Activated CD8-positive, alpha-beta T cell treated with anti-CD3 and anti-CD28 coated beads, Interleukin-2, amount 10 ng/mL, durations not matched to agents 7 days and 5 days (primary cell): ENCODE measurements at places on chromosomes 12 and 14.

- DNase-seq = no peak
Measured at GRCh38 chr14:106843386-106843785, 1317.0 kb downstream of the TMEM121 start.

DNA sequence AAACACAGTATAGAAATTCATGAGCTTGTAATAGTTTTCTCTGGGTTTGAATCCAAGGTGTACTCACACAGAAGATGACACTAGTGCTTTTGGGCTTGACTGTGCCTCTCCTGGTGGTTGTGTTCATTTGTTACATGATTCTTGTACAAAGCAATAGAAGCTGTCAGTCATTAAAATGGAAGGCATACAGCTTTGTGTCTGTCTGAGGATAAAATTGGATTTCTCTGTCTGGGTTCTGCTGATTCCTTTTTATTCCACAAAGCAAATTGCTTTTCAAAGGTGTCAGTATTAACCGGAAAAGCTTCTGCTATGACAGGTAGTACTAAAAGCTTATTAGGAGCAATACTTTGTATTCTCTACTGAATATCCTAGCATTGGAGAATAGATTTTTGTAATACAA, 361.2 kb downstream of the SLC6A15 start:
- DNase-seq = no peak

- DNase-seq = peak; percentile 51
Measured at GRCh38 chr12:12561371-12562015, 1.2 kb downstream of the DUSP16 start.

DNA sequence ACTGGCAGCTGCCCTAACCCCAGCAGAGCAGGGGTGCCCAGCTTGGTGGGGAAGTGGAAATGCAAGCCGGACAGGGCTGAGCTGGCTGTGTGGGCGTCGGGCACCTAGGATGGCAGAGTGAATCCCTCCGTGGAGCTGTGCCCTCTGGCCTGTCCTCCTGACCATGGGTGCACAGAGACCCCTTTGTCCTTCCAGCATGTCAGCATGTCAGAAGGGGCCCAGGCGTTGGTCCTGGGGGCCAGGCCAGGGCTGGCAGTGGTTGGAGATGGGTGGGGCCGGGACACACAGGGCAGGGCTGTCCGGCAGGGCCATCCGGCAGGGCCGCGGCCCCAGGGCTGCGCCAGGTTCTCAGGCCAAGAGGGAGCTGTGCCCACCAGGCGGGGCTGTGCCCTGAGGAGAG, 8.8 kb upstream of the TEX22 start:
- DNase-seq = no peak

DNA sequence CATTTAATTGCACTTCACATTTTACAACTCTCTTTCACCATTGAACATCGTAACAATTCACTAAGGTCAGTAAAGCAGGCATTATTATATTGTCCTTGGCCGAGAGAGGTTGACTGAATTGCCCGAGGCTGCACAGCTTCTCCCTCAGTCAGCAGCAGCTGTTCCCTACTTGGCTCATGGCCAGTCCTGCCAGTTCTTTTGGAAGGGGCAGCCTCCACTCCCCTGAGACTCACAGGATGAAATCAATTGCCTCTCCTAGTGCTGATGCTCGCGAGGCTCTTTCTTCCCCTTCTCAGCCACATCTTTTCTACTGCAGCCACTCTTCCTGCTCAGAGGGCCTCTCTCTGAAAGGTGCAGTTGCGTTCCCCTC, 79.9 kb upstream of the KCNA1 start:
- no peak for DNase-seq

GRCh38 chr14:64612021-64612380, 62.2 kb downstream of the PPP1R36 start:
- no peak for DNase-seq

- no peak for DNase-seq
Measured at GRCh38 chr14:89366864-89367778, 49.9 kb downstream of the FOXN3 start.

DNA sequence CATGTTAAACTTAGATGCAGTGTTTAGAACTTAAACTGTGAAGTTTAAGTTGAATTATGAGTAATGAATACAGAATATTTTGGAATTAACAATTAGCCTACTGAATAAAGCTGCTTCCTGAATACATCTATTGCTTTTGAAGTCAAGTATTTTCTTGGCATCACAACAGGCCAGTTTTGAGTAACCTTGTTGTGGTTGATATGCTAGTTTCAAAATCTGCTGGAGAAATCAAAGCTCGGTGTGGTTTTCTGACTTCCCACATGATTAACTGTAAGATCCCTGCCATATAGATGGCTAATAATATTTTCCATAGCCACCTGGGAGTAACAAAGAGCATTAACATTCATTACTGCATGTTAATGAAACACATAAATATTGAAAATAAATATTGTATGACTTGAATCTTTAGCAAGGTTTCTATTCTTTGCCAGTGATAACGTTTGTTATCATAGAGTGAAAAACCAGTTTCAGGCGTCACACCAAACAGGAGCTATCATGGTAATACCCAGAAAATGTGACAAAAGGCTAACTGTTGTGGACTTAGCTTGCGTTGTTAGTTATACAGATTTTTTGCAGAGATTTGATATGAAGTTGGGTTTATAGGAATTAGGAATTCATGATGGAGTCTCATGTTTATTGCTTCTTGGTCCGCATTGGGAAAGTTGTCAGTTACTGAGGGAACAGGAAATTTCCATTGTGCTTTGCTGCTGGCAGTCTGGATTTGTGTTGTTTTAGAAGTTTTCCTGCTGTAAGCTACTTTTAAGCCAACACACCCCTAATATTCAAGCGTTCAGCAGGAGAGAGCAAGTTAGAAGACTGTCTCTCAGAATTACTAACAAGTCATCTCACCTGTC, 32.1 kb downstream of the PPFIBP1 start:
- DNase-seq = no peak

GRCh38 chr12:87303396-87304012, 725.7 kb downstream of the C12orf50 start:
- DNase-seq = no peak

DNA sequence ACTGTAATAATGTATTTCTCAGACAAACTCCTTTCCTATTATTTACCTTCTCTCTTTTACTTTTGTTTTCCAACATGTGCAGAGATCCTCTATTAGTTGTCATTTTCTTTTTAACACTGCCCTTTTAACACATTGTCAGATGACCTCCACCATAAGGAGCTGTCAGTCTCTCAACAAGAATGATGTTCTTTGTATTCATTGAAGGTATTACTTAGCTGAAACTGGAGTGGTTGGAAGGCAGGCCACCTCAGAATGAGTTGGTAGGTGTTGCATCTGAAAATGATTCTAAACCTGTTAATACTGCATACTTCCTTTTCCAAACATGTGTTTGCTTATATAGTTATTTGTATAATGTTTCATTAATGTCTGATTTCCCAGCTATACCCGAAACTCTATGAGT, 16.9 kb downstream of the TMEM117 start:
- no peak for DNase-seq

GRCh38 chr14:74763803-74764531, 851 bp downstream of the YLPM1 start:
- DNase-seq = peak; percentile 24

DNA sequence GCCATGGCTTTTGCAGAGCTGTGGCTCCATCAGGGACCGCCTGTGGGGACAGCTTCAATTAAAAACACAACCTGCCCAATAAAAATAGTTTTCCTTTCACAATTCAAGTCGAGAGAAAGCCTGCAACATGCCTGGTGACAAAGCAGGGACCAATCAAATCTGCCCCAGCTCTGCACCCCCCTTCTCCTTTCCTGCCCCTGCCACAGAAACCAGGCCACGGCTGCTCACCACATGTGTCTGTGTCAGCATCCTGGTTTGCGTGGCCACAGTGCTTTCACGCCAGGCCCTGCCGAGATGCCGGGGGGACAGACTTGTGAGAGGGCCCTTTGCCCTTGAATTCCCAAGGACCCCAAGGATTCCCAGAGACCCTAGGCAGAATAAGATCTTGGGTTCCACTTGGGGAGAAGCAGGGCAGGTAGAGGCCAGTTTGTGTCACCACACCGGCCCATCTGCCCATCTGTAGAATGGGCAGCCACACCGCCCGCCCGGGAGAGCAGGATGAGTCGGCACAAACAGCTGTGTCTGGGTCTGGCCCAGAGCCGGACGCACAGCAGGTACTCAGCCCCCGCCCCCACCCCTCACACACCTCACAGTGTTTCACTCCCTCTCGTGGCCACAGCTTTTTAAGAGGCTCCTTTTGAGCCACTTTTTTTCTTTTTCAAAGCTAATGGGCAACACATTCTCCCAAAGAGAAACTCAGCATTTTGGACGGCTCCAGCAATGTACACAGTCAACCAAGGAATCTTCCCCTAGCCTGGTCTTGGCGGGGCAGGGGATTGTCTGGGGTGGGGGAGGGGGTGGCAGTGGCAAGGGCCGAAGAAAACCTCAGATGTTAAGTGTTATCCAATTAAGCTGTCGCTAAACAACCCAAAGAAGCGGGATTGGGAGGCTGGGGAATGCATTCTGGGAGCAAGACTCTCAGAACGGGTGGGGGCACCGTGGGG, 41.5 kb downstream of the BCL11B start:
- peak; percentile 93 for DNase-seq

DNA sequence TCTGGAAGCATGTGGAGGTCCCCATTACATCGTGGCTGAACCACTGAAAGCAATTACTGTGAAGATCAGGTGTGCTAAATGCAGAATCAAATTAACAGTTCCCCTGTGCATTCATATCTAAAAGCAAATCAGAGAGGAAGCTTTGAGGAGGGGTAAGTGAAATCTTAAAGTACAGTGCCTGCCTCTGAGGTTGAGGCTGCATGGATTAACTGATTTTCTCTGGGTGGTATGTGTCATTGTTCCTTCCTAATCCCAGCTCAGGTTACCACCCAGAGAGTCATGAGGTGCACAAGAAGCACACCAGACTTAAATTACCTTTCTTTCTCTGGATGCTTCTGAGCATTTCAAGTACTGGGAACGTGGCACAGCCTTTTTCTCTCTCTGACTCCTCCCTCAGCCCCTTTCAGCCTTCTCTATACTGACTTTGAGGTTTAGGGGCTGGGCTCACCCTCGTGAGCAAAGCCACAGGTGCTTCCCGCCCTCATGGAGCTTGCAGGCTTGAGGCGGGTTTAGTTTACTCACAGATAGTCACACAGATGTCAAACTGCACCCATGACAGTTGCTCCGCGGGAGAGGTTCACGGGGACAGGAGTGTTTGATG, 237.6 kb upstream of the CRY1 start:
- DNase-seq = peak; percentile 56

DNA sequence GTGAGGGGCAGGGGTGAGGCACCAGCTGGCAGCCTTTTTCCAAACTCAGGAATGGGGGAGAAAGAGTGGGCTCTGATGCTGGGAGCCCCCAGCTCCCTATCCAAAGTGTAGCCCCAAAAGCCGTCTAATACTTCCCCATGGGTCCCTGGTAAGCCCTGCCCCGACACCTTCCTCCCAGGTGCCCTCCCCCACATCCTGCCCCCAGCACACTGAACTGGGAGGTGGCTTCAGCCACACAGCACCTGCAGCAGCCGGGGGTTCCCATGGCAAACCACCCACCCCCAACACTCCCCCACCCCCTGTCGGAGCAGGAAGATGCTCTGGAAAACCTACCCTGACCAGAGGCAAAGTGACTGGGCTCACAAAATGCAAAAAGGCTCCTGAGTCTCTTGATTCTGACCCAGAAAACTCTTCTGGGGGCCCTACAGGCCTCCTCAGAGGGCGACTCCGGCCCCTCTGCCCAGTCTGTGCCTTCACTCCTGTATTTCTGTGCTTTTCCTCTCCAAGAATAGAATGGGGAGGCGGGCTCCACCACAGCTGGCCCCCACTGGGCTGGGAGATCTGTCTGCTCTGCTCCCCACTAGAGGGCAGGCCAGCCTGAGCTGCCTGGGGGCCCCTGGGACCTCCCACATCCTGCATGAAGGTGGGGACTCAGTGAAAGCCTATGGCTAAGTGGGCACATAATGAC, 81.6 kb downstream of the ITPK1 start:
- DNase-seq = peak; percentile 77

- no peak for DNase-seq
Measured at GRCh38 chr12:57388425-57388824, 42.4 kb downstream of the R3HDM2 start.

- DNase-seq = no peak
Measured at GRCh38 chr12:77299910-77300669, 234.7 kb upstream of the E2F7 start.
